ENCODE measurements at places on chromosomes 5 and 9. TPM values are rescaled to one million over a fixed set of nuclear protein-coding genes. Genes with fewer than 3 reads are reported as not detected.

DNA sequence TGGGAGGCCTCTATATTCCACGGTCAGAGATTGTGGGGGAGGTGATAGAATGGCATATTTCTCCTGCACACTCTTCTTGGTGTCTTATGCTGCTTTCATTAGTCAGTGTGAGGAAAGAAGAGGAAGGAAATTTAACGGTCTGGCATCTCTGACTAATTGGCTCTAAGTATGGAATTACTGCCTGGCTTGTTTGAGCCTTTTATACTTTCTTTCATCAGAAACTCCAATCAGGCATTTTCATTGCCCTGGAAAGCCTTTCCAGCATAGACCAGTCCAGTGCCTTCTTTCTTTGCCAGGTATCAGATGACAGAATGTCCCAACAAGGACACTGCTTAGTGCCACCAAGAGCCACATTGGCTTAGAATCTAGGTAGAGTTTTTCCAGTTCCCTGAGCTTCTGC is 30.2 kb downstream of the CYSTM1 start:
- DNase-seq: no peak

DNA sequence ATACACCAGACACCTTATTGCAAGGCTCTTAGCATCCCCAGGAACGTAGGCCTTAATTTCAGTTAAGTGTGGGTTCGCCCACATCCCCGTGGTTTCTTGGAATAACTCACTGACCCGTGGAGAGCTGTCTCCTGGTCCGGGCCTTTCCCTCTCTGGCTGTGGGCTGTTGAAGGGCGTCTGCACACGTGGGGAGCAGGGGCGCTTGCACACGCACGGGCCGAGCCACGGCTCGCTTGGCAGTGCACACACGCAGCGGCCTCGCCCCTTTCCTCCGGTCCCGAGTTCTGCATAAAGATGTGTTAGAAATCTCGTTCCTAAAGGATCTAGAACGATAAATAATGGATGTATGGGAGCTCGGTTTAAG is 141.9 kb downstream of the PBX3 start:
- peak; percentile 64 for DNase-seq

Gene SPEF2
- total RNA-seq: 2.7 TPM

Gene CAPSL
- not detected for total RNA-seq

Gene FCHO2
- total RNA-seq: 20.1 TPM

DNA sequence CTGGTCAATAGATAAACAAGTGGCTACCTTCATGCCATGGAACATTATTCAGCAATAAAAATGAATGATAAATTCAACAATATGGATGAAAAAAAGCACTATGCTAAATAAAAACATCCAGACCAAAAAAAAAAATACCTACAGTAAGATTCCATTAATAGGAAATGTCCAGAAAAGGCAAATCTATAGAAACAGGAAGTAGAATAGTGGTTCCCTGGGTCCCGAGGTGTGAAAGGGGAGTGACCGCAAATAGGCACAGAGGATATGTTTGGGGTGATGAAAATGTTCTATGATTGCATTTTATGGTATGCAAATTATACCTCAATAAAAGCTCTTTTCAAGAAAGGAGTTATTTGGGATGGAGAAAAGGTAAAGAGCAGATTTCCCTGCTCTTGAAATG is 3.6 kb upstream of the GPR151 start:
- DNase-seq: no peak

DNA sequence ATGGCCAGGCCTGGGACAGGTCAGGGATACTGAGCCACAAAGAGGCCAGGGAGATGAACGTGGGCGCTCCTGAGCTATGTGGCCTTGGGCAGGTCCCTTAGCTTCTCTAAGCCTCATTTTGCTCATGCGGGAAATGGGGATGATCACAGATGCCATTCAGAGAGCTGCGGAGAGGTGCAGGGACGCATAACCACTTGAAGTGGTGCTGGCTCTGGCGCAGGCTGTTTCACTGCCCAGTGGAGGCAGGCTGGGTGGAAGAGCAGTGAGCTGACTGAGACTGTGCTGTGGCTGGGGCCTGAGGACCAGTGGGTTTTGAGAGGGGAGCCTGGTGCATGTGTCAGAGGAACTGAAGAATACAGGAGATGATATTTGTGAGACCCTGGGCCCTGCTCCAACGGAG is 18.4 kb downstream of the CXXC5 start:
- peak; percentile 53 for DNase-seq

DNA sequence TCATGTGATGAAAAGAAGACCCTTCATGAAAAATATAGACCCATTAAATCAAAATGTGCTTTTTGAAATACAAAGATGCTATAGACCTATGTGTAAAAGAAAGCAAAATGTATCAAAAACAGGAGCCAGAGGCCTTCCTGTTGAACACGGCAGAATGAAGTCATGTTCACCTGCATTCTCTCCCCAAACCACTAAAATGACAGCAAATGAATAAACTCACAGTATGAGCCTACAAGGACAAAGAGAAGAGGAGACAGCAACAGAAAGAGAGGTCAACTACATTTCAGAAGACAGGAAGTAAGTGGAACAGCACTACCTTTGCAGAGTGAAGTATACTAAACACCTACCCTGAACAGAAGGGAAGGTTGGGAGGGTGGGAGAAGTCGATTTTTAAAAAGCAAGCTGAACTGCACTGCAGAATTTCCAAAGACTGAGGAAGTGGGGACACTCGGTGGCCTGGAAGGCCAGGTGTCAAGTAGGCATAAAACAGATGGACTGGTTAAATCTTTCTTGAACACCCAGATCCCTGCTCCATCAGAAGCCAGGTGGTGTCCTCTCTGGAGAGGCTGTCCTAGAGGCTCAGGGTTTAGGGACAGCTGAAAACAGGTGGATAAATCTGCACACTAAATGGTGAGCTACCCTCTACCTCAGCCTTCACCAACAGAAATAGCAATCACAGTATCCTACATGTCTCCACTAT is 48.9 kb downstream of the MED27 start:
- DNase-seq: no peak

- no peak for DNase-seq
Observed at GRCh38 chr9:82922686-82923085, 140.3 kb downstream of the RASEF start.

DNA sequence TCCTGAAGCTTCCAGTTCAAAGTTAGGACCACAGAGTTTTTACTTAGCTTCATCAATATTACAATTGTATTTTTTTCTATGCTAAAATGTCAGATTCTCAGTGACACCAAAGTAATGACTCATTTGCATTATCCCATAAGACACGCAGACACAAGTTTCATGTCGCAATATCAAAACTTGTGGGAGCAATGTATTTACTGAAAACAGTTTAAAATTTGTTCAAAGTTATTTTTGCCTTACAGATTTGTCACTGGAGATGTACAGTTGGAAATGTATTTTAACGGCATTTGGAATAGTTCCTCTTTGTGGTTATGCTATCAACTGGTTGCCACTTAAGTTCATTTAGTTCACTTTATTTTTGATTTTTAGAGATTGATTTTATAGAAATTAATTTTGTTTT is 36.2 kb upstream of the DAP start:
- DNase-seq: no peak

- no peak for DNase-seq
Observed at GRCh38 chr5:172097356-172097755, 90.7 kb downstream of the STK10 start.

GRCh38 chr5:162485666-162486292 is 418.2 kb downstream of the GABRG2 start:
- peak; percentile 13 for DNase-seq

Gene DROSHA
- total RNA-seq: 41.5 TPM

DNA sequence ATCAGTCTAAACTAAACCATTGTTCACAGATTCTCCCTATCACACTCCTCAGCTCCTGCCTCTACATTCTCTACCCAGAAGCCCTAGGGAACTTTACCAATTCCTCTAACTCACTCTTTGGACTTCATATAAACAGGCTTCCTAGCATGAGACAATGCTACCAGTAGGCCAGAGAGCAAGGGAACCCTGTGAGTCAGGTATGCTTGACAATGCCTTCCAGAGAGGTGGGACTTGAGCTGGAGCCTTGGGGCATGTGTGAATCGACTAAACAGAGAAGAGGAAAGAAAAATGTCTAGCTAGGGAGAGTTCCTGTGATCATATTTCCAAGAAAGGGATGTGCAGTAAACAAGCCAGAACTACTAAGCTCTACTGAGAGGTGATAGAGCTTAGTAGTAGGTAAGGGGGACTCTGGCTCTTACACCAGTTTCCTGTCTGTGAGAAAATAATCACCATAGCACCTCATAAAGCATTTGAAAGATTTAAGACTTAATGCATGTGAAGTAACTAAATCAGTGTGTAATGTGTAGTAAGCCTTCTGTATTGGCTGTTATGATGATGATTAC is 6.4 kb upstream of the RFK start:
- DNase-seq: no peak

GRCh38 chr9:20582150-20582549 is 40.1 kb downstream of the MLLT3 start:
- DNase-seq: no peak

- no peak for DNase-seq
Observed at GRCh38 chr9:98575379-98576346, 133.1 kb downstream of the GABBR2 start.

DNA sequence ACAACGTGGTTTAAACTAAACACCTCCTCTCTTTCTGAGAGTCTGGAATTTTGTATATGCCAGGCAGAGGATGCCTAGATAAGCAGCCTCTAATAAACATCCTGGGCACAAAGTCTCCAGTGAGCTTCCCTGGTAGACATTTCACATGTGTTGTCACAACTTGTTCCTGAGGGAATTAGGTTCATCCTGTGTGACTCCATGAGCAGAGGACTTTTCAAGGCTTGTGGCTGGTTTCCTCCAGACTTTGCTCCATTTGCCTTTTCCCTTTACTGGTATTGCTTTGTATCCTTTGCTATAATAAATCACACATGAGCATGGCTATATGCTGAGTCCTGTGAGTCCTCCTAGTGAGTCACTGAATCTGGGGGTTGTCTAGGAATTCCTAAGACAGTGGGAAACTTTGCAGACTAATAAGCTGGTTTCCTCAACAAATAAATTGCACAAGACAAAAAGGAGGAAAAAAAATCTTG is 77.4 kb downstream of the NR2F1-AS1 start:
- no peak for DNase-seq

Gene SPINK4
- not detected for total RNA-seq

GRCh38 chr9:16068476-16068875 is 515.6 kb downstream of the CCDC171 start:
- DNase-seq: no peak

DNA sequence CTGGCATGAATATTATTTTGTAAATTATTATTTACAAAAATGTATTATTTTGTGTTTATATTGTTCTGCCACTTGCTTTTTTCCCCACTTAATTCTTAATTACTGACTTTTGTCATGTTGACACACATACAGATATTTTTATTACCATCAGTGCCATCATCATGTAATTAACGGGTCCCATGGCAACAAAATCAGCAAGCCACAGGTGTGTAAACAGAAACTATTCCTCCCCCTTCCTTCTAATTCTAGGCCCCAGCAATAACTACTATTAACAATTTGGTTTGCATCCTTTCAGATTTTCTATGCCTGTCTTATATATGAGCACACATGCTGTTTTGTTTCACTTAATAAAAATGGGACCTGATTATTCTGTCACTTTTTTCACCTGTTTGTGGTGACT is 29.3 kb downstream of the CYFIP2 start:
- DNase-seq: no peak

Gene ATG10
- 4.3 TPM for total RNA-seq

DNA sequence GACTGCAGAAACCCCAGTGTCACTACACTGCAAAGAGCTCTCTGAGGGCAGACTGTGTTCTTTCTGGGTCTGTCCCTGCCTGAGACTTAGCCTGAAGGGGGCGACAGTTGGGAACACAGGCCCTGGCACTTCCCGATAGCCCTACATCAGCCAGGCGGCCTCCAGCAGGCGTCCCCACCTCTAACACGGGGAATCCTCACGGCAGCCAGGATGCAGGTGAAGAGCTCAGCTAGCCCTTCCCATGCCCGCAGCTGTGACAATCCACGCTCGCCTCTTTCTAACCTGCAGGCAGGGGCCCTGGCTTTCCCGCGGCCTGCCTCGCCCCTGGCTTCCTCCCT is 5.9 kb downstream of the MED22 start:
- DNase-seq: no peak

DNA sequence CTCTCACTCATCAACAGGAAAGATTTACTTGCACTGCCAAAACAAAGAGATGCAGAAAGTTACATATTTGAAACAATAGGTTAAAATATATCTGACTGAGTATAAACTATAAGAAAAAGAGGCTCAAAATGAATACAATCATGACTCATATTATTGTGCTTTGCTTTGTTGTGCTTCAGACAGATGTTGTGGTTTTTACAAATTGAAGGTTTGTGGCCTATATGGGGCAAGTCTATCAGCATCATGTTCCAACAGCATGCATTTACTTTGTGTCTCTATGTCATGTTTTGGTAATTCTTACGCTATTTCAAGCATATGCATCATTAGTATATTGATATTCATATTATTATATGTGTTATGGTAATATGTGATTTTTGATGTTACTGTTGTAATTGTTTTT is 330.0 kb downstream of the PRR16 start:
- no peak for DNase-seq

Gene DBH
- total RNA-seq: not detected

DNA sequence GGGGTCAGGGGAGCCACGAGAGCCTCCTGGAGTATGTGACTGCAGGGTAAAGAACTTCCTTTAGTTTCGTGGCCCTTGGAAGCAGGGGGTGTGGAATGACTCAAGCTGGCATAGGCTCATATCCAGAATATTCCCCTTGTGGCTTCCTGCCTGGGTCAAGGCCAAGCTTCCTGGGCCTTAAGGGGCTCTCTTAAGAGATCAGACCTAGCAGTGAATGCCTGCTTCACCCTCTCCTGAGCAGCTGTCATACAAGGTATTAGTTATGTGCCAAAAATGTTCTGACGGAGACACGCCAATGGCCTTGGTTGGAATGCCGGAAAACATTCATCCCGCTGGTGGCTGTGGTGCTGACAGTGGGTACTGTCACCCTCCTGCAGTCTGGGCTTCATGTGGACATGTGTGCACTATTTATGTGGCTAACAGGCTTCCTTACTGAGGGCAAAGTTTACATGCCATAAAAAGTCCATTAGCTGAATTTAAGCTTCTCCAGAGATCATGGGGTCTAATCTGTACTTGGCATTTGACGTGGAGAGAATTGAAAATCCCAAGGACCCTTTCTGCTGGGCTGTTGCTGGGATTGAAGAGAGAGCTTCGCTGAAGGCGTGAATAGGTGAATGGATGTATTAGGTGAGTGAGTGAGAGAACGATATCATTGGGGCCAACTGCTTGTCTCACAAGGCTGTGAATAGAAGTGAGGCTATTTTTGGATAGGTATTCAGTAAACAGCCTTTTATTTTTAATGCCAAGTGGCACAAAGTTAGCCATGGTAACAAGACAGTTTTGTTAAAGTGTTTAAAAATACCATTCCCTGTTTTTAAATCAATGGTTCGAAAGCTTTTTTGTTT is 156.8 kb downstream of the MACROH2A1 start:
- no peak for DNase-seq

Gene MGAT1
- total RNA-seq: 67.0 TPM

DNA sequence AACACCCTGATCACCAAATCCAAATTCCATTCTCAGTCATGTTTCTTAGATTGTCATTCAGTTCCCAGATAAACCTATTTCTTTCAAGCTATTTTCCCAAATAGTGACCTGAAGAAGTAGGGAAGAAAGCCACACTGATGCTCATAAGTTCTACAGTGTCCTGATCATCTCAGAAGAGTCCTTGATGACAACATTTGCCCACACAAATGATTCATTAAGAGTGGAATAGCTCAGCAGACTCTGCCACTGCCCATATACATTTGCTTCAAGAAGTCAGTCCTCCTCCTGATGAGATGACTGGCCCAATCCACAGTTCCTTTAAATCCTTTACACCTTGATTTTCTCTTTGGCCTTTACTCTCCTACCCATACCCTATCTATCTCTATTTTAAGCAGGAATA is 283.7 kb upstream of the NR4A3 start:
- DNase-seq: no peak

GRCh38 chr5:978054-978453 is 30.5 kb upstream of the NKD2 start:
- no peak for DNase-seq

Gene ZCCHC7
- 9.0 TPM for total RNA-seq
